ENCODE measurements at places on chromosomes 12 and 14.

GRCh38 chr14:59028476-59029202, 159.8 kb upstream of the DAAM1 start:
- DNase-seq: peak; percentile 88

GRCh38 chr14:100442036-100442435, 118.9 kb downstream of the SLC25A47 start:
- DNase-seq: no peak

DNA sequence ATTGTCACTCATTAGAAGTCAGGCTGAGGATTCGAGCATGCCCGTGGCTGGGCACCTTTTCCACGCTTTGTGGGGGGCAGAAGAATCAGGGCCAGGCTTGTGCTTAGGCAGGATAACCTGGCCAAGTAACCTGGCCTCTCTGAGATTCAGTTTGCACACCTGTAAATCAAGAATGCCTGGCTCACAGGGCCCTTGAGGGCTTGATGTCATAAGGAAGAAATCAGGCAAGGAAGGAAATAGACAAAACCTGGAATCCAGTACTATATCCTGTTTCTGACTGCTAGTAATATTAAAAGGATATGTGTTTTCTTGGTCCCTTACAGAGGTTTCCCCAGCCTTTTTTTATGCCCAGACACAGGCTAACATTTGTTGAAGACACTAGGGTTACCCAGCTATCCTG, 91.9 kb downstream of the SAMD4A start:
- no peak for DNase-seq

DNA sequence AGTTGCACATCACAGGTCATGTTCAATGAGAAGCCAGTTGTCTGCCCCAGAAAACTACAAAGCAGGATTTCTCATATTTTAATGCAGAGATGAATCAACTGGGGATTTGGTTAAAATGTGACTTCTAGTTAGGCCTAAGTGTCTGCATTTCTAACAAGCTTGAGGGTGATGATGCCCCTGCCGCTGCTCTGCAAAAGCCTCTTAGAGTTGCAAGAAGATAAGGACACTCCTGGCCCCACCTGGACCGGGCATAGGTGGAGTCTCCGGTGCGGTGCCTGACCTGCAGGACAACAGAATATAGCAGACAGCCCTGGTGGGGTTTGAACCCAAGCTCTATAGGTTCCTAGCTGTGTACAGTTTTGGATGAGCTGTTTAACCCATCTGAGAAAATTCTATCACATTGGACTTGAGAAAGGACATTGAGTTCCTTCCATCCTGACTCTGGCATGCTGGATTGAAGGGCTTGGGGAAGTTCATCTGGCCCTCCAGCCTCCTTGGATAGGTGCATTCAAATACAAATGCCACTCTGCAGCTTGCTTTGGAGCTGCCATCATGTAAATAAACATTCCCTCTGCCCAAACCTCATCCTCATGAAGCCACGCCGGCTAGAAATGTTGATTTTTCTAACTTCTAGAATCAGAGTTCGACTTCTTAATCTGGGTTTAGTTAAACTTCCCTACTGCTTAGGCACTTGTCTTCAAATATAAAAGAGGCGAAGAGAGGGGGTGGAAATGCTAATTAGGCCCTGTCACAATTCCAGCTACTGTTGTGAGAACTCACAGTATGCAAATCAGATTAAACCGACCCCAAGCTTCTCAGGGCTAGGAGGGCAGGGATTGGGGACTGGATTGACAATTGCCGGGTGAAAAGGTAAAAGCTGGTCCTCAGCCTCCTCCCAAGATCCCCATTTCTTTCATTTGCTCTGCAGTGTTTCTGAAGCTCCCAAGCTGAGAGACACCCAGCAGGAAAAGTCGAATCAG, 1225.6 kb downstream of the VRK1 start:
- DNase-seq: no peak

DNA sequence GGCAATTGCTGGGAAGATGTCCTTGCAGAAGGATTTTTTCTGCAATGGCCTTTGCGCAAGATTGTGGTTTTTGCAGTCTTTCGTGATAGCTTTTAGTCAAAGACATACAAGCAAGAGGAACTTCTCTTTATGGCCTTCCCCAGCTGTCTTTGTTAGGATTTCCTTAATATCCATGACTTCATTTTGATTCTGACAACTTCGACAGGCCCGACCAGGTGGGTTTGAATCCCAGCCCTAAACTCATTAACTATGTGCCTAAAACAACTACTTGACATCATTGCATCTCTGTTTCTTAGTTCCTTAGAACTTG, 13.3 kb upstream of the VRK1 start:
- no peak for DNase-seq

GRCh38 chr14:83300476-83301064, 1766.9 kb upstream of the SEL1L start:
- DNase-seq: no peak

DNA sequence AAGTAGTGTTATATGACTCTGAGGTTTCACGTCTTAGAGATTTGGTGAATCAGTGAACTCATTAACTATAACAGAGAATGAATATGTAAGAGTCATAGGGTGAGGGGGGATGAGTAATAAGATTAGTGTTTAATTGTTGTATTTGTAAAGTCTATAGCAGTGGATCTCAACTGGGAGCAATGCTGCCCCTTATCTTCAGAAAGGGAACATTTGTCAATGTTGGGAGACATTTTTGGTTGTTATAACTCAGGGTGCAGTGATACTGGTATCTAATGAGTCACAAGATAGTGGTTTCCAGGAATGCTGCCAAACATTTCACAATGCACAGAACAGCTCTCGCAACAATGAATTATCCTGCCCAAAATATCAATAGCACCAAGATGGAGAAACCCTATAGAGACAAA, 1193.7 kb downstream of the GALC start:
- peak; percentile 61 for DNase-seq

DNA sequence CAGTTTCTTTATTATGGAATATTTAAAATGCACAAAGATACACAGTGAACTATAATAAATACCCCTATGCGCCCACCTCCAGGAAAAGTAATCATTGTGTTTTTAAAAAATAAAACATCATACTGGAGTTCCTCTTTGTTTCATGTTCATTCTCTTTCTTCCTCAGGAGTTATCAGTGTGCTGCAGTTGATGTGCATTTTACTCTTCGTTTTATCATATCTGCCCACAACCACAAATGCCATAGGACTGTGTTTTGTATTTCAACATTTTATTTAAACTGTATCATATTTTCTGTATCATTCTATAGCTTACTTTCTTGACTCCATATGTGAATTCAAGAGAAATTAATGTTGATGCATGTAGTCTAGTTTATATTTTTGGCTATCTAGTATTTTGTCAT, 53.9 kb downstream of the TSHR start:
- DNase-seq: no peak

- DNase-seq: no peak
Measured at GRCh38 chr12:58034712-58035111, 93.3 kb downstream of the ATP23 start.

DNA sequence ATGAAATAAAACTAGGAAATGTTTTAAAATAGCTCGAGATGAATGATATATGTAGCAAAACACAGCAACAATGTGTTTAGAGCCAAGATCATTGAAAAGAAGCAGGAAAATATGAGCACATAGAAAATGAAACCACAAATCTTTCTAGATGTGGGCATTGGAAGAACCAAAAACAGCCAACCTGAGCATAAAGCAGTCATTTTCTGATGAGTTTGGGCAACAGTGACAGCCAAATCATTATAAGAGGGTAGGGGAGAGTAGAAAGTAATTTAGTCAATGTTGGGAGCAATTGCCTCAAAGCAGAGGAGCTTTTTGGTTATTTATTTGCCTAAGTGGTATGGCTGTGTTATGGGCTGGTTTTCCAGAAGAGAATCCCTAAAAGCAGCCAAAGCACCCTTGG, 8.8 kb upstream of the BICDL1 start:
- no peak for DNase-seq

DNA sequence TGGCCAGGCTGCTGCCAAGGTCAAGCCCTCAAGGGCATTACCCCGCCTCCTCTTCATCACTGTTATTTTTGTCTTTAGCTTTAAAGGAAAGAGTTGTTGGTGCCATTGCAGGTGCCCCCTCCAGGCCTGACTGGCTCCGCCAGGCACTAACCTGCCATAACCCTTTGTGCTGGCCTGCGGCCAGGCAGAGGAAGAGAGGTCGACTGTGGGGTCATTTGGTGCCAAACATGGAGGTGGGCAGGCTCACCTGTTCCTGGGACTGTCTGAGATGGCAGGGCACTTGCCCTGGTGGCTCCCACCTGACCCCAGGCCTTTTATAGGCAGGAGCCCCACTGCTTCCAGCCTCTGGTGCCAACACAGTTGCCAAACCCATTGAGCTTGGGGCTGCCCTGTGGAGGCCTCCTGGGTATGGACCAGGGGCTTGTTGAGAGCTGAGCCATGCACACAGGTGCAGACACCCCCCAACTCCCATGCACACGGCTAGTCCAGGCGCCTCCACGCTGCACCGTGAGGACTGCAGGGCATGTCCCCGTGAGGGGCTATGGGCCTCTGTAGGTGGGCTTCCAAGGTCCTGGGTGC, 29.4 kb upstream of the PLD4 start:
- no peak for DNase-seq

GRCh38 chr12:52023976-52024688, 17.4 kb downstream of the TAMALIN start:
- no peak for DNase-seq

DNA sequence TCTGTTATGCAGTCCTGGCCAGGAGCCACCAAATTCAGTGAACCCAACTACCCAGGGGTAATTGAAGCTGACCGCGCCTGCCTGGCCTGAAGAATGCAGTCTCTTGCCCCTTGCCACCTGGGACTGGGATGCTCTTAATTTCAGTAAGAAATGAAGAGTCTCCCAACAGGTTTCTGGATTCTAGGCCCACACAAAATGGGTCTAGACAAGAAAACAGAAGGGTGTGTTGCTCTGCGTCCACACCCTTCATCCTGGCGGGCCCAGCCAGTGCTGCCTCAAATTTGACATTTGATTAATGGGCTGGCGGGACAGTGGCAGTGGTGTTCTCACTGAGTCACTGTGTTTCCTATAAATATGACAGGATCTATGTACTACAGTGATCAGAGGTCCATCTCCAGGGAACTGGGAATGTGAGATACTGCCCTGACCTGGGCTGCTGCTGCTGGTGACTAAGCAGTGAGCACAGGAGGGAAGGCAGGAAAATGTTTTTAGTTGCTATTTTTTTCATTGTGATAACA, 6.5 kb downstream of the TMEM253 start:
- DNase-seq: peak; percentile 44

DNA sequence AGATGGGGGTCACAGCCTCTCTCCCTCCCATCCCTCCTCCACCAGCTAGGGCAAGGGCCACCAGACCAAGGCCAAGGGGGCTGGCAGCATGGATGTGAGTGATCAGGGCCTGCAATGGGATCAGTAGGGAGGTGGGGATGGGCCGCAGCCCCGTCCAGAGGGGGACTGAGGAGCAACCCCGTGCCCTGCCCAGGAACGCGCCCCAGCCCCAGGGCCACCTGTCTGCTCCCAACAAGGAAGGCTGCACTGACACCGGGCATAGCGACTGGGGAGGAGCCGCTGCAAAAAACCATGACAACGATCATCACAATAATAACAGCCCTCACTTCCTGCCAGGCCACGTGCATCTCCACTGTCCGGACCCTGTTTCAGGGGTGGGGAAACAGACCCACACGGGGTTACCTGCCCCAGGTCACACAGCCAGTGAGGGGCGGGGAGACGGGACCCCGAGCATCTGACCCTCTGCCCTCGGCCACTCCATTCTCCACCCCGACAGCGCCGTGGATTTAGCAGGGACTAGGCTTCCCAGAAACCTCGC, 24.3 kb downstream of the NCOR2 start:
- DNase-seq: no peak

GRCh38 chr12:21580748-21581516, 23.7 kb downstream of the GYS2 start:
- no peak for DNase-seq

DNA sequence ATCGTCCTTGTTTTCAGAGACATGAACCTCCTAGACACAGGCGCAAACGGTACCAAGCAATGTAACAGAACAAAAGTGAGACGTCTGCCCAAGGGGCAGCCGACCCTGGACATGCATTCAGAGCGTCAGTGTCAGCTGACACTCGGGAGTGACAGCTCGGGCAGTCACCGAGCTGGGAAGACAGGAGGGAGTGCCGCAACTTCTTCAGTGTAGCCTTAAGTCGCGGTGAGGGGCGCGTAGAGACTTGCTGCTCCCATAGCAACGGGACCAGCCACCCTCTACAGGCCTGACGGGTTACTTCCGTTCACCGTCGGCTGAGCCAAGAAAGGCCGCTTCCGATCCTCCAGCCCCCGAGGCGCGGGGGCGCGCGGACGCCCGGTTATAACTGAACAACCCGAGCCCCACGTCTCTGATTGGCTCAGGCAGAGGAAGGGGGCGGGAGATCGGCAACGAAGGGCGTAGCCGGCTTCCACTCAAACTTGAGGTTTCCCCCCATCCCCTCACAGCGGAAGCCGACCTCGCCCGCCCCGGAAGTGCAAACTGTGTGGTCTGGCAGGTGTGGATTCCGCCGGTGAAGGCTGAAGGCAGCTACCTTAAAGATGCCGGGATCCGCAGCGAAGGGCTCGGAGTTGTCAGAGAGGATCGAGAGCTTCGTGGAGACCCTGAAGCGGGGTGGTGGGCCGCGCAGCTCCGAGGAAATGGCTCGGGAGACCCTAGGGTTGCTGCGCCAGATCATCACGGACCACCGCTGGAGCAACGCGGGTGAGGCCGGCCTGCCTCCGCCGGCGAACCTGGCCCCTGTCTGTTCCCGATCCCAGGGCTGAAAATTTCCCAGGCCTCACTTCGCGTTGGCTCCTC, at the start of gene EIF2B2:
Gene EIF2B2 (plus strand): TSS at position 530 of the 858 bp plus-strand sequence. CDS start 70 bp downstream, at position 600.
- peak; percentile 95 for DNase-seq

DNA sequence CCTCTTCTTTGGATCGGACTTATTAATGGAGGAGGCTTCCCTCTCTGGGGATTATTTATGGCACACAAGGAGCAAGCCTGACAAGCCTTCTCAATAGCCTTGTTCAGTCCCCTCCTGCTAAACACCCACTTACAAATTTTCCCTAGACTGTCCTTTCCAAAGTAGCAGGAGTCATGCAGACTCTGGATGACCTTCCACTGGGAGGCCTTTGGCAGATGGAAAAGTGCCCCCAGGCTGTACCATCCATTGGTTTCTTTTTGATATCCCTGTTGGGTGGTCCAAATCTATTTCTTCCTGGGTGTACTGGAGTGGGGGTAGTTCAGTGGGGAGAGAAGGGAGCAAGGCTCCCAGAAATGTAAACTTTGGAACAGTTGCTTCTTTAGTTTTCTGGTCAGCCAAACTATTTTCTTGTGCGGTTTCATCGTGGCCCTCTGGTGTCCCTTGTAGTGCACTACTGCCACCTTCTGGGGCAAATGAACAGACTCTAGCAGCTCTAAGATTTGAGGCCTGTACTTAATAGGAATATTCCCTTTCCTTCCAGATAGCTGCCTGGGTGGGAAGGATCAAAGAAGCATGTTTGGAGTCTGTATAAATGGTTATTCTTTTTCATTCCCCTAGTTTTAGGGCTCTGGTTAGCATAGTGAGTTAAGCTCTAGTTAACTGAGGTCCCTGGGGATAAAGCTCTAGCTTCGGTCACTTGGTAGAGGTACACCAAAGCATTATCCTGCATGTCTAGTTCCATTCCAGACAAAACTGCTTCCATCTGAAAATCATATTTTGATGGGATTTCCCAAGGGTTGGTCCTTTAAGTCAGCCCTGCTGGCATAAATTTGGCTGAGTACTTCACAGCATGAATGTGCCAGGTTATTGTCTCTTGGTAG, 409.5 kb downstream of the SLC6A15 start:
- peak; percentile 42 for DNase-seq

Measured in NCI-H226 (cell line).